ENCODE measurements at places on chromosomes 7 and 10.
A peak's percentile ranks its signal among the peaks of the same experiment; 100 is the strongest.

DNA sequence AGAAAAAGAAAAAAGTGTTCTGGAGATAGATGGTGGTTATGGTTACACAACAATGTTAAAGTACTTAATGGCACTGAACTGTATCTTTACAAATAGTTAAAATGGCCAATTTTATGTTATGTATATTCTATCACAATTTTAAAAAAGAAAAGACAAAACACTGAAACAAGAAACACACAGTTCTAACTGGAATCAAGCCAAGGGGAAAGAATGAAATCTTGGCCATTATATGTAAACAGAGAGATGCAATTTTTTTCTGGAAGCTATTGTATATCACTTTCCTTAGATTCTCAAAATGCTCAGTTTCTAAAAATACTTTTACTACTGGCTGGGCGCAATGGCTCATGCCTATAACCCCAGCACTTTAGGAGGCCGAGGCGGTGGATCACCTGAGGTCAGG lies 4.1 kb downstream of the COA1 start:
- no peak for DNase-seq

DNA sequence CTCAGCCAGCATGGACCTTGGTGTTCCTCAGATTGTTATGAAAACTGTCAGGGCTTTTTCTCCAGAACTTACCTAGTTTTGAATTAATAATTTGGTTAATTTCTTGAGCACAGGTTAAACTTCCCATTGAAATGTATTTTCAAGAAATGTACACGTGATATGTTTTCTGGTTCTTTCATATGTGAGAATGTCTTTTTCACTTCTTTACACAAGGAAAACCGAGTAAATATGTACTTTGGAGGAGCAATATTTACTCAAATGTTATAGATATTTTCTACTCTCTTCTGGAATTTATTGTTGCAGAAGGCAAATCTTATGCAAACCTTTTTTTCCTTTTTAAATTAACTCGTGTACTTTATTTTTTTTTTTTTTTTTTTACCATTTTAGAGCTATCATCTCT lies 134.3 kb downstream of the AHR start:
- no peak for DNase-seq

DNA sequence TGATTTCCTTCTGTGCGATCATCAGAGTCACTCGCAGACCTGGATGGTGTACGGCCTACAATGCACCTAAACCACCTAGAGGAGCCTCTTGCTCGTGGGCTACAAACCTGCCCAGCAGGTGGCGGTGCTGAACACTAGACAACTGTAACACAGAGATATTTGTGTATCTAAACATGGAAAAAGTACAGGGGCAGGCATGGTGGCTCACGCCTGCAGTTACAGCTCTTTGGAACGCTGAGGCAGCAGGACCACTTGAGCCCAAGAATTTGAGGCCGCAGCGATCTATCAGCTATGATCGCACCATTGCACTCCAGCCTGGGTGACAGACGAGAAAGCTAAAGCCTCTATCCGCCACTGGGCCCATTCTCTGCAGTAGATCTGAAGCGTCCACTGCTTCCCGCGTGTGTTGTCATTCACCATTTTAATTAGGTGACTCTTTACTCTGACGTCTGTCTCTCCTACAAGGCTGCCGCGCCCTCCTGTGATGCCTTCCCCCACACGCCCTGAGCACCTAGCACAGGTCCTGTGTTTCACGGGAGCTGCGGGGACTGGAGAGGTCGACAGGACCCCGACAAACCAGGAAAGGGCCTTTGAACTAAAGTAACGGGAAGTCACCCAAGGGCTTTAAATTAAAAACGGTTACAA lies 774 bp downstream of the TUBGCP2 start:
- peak; percentile 91 for DNase-seq

- DNase-seq = no peak
Measured at GRCh38 chr7:48078470-48078869, 10.6 kb upstream of the UPP1 start.

- DNase-seq = no peak
Measured at GRCh38 chr10:113041841-113042750, 92.0 kb downstream of the TCF7L2 start.

DNA sequence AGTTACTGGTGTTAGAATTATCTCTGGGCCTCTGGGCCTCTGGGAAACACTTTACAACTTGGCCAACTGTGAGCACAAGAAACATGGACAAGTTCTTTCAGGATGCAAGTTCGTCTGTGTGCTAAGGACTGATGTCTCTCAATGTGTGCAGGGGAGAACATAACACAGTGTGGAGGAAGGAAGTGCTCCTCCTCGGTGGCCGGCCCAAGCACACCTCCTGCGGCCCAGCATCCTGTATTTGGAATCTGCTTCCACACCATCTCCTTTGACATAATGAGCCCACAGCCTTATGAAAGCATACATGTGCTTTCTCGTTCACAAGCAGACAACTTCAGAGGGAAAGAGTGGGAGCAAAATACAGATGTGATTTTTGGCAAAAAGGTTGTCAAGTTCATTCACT lies 59.0 kb downstream of the MTPN start:
- no peak for DNase-seq

GRCh38 chr10:70761727-70762350 lies 23.3 kb downstream of the TBATA start:
- DNase-seq = no peak

GRCh38 chr7:131294553-131294952 lies 33.1 kb upstream of the MKLN1 start:
- no peak for DNase-seq

- DNase-seq = no peak
Measured at GRCh38 chr10:102280397-102281101, 35.2 kb downstream of the GBF1 start.

DNA sequence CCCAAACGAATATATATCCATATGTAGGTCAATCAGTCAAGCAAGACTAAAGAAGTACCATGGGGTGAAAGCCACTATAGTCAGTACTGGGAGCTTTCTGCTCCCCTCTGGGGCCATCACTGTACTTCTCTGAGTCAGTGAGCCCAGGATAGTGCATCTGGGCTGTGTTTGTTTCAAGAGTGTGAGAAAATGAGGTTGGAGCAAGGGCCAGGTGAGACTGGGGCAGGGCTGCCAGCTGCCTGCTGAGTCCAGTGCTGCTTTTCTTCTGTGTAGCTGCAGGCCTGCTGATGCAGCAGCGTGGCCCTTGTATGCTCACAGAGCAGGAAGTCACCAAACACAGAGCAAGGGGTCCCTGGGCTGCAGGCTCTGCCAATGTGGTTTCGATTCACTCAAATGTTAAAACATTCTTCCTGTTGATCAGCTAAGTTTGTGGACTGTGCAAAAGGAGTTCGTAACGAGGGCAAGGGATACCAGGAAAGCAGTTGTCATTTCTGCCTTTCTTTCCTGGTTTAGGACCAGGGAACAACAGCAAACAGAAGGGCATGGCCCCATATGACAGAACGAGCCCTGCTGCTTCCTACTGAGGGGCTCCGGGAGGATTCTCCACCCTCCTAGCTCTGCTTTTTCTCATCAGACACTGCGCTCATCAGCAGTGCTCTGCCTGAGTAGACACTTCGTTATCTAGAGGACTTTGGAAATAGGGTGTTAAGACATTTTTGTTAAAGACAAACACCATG lies 65.4 kb upstream of the TNS3 start:
- no peak for DNase-seq

DNA sequence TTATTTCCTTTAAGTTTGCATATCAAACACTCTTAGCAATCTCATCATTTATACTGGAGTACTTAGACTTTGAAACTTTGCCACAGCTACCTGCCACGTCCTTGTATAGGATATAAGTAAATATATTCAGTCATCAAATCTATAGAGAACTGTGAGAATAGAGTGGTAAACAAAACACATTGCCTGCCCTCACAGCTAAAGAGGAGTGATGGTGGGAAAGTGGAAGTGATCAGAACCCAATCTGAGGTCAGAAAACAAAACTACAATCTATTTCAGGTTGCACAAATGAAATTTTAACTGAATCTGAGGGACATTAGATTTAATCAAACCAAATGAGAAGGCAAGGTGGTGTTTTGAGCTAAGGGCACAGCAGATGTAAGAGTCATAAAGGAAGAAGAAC lies 74.8 kb downstream of the ZEB1 start:
- DNase-seq = no peak

DNA sequence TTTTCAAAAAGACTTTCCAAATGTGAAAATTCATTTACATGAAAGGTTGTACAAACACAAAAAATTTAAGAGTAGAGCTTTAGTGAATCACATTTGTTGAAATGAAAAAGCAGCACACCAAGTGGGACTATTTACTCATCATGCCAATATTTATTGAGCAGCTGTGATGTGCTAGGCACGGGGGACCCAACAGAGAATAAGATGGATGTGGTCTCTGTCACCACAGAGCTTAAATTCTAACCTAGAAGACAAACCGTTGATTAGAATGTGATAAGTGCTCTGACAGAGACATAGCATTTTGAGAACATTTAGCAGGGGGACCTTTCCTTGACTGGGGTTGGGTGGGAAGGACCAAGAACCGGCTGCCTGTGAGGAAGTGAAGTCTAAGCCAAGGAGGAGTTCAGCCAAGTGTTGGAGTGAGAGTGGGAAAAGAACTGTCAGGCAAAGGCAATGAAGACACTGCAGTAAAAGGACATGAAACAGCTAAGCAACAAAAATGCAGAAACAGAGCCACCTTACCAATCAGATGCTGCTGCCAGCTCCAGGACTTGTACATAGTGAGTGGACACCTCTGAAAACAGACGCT lies 19.1 kb downstream of the ADAM12 start:
- DNase-seq = no peak

All from CD4-positive, alpha-beta T cell treated with Interleukin-4 for 4 hours (primary cell).